ENCODE measurements at places on chromosomes 11 and 22.

- DNase-seq = no peak
These were observed 2.8 kb upstream of the CDC42EP1 start for GRCh38 chr22:37557321-37558001.

- no peak for DNase-seq
These were observed 11.2 kb downstream of the UBASH3B start for GRCh38 chr11:122666743-122667142.

DNA sequence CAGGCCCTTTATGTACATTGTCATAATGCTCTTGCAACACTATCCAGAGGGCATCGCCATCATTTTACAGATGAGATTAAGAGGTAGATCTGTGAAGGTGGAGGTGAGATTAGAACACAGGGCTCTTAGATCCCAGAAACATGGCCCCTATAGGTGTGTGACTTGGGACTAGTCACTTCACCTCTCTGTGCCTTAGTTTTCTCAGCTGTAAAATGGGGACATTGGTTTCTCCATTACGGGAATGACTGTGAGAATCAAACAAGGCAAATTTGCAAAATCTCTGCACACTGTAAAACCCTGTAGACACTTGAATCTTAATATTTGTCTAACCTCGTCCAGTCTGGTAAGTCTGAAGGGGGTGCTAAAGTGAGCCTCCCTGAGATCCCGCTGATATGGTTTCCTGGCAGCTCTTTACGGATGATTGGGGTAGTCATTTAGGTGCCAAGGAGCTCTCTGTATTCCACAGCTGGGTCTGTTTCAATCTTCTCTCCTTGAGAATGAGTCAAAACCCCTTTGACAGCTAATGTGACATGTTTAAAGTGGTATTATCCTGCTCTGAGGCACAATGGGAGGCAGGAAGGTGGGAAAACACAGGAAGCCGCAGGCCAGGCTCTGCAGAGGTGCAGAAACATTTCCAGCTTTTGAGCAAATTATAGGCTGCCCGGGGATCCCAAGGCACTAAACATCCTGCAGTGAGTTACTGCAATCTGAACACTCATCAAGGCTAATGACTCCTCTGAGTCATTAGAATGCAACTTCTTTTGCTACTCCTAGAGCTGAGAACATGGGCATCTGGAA lies 140.8 kb downstream of the CCDC81 start:
- DNase-seq = no peak

- DNase-seq = no peak
These were observed 22.8 kb downstream of the MRPL16 start for GRCh38 chr11:59787816-59788215.

- no peak for DNase-seq
These were observed 173.8 kb downstream of the LARGE1 start for GRCh38 chr22:33746501-33746928.

DNA sequence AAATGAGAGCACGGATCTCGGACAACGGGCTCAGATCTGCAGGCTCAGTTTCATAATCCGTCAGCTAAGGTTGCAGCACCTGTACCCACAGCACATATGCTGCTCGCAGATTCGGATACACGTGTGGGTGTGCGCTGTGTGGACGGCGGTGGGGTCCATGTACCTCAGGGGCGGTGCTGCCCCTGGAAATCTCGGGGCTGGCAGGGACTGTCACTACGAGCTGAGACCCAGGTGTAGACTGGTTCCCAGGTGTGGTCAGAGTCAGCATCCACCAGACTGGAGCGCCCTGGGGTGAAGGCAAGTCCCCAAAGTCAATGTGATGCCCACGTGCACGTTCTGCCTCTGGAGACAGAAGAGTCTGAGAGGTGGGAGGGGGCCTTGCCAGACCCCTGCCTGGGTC lies 989.3 kb downstream of the BRD1 start:
- DNase-seq = no peak

GRCh38 chr11:8025123-8025522 lies 38.0 kb downstream of the EIF3F start:
- no peak for DNase-seq

GRCh38 chr11:64198511-64198910 lies 8.0 kb upstream of the FERMT3 start:
- DNase-seq = peak; percentile 59

DNA sequence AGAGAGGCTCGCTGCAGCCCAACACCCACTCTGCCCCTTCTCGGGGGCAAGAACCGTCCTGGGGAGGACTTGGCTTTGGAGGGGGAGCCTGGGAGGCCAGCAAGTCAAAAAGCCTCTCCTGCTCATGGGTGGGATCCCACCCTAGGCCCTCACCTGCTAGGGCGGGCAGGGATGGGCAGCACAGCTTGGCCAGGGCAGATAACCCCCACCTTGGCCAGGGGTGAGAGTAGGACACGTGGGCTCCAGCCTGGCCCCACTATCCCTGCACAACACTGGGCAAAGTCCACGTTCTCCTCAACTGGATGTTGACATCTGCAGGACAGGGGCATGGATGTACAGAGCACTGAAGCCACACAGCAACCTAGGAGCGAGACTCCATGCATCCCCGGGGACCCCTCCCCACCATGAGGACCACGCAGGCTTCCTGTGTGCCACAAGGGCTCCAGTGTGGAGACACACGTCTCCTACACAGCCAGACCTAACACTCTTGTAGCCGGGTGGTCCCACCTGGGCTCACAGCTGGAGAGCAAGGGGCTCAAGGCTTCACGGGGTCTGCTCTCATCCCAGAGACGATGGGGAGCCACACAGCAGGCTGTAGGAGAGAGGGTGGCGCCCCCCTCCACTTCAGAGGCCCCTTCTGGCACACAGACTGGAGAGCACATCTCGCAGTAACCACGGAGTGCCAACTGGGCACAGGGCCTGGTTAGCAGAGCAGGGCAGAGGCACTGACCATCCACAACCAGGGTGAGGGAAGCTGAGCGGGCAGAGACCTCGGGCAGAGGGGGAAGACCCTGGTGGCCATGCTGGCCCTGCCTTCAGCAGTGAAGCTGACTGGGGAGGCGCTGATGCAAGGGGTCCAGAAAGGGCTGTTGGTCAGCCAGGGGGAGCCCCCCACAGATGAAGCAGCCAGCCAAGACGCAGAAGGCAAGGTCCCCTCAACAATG lies 171.1 kb downstream of the CRYBB2 start:
- no peak for DNase-seq

DNA sequence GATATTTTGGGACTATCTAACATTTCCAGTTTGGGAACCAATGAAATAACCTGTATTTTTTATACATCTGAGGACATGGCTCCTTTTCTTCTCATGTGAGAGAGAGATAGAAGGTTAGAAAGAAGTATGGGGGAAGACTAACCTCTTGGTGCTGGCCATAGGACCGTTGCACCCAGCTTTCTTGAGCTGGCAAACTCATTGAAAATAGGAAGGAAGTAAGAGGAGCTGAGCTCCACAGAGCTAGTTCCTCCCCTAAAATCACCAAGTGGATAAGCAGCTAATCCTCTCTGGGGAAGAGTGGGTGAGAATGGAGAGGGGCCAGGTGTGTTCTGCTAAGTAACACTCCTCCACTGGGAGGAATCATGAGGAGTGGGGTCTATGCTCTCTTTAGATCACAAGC lies 387.4 kb upstream of the CADM1 start:
- DNase-seq = peak; percentile 58

DNA sequence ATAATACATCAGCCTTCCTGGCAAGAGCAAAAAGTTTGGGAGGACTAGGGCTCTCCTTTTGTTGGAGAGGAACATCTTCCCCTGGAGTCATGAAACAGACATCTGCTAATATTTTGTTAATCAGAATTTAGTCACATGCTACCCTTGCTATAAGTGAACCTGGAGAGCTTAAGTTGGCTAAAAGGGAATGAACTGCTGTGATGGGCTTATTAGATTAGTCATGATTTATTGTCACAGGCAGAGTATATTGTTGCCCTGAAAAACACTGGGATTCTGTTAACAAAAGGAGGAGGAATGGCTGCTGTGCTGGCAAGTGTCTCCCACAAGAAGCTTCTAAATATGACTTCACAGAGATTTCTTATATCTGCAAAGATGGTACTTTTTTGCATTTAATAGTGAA lies 16.0 kb downstream of the TCP11L1 start:
- no peak for DNase-seq

DNA sequence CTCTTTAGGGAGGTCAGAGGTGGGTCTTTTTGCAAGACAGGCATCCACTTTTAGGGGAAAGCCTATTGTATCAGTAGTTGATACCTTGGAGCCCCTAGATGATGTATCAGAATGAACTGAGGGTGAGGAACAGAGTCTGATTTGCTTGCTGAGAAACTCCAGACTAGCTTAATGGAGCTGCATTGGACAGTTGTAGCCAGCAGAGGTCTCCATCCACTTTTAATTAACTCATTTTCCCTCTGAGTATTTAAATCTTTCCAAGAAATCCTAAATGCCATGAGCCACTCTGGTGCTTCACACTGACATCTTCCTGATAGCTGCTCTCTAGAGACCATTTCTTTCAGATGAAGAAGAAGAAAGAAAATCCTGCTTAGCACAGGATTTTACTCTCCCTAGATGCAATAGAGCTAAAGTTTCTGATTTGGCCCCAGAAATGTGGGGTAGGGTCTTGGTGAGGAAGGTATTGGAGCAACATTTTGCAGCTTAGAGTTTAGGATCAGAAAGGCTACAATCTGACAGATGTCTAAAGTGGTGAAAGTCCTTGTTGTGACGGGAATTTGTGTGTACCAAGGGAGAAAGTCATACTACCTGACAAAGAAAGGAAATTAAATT lies 38.0 kb downstream of the EXT2 start:
- DNase-seq = peak; percentile 39

DNA sequence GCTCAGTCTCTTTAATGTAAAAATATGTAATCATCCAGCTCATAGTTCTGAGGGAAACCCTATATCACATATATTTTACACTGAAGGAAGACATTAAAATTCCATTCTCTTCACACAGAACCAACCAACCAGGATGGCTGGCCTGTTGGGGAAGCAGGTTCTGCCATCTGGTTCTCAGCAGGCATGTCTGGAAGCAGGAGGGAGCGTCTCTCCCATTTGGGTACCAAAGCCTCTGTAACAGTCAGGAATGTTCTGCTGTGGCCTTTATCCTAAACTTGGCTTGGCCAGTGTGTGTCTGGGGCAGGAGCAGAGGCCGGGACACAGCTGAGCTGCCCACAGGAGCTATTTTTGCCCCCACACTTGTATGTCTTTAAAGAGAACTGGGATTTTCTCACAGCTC lies 29.2 kb downstream of the SGSM3 start:
- no peak for DNase-seq

DNA sequence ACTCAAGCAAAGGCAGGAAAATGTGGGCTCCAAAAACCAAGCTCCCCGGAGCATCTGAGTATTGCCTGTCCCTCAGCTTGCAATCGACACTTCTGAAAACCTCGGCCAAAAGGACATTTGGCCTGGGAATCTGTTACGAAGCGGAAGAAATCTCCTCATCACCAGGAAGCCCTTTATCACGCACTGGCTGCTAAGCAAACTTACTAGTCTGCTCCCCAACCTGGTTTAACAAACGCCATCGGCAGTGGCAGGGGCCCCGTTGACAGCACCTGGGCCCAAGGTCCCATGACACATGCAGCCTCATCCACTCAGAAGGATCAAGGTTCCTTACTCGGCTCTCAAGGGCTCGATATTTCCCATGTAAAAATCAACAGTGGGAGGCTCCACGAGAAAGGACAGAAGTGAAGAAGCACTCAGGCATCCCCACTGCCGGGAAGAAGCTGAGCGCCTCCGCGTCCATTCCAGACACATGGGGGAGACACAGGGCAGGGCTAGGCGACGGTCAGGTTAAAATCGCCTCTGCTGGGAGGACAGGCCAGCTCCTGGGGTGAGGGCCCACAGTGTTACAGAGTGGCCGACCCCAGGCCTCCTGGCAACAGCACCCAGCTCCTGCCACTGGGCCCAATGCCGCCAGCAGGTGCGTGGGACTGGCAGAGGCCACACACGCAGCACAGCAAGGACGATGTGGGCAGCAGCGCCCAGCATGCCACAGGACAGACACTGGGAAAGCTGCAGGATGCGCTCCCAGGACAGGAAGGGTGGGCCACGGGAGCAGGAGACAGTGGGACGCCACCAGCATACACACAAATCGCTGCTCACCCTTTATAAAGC lies 27.1 kb downstream of the BRD1 start:
- DNase-seq = no peak

DNA sequence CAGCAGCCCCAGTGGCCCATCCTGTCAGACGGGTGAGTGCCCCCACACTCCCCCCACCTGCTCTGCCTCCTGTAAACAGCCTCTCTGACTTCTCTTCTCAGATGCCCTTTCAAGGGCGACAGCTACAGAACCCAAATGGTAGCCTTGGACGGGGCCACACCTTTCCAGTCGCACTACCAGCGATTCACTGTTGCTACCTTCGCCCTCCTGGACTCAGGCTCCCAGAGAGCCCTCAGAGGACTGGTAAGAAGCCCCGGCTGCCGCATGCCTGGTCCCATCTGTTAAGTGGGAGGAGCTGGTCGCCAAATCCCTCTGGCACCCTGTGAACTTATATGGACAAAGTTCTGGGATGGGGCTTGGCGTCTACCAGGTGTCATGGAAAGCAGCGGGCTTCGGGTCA lies 6.2 kb downstream of the ZP1 start:
- no peak for DNase-seq

DNA sequence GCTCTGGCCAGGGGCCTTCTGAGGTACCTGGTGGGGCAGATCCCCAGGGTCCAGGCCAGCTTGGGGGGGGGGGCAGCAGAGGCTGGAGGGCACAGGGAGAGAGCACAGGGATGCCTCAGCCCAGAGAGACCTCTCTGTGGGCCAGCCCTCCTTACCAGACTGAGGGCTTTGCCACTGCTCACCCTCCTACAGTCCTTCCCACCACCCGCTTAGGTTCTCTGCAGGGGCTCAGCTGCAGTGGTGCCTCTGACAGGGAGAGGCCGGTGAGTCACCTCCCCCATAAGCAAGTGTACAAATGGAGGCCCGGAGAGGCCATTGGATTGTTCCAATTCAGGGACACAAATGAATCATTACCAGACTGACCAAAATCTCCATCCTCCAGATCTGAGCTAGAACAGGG lies 68.1 kb upstream of the LMO1 start:
- no peak for DNase-seq

- no peak for DNase-seq
These were observed 145.8 kb upstream of the NARS2 start for GRCh38 chr11:78720281-78720989.

DNA sequence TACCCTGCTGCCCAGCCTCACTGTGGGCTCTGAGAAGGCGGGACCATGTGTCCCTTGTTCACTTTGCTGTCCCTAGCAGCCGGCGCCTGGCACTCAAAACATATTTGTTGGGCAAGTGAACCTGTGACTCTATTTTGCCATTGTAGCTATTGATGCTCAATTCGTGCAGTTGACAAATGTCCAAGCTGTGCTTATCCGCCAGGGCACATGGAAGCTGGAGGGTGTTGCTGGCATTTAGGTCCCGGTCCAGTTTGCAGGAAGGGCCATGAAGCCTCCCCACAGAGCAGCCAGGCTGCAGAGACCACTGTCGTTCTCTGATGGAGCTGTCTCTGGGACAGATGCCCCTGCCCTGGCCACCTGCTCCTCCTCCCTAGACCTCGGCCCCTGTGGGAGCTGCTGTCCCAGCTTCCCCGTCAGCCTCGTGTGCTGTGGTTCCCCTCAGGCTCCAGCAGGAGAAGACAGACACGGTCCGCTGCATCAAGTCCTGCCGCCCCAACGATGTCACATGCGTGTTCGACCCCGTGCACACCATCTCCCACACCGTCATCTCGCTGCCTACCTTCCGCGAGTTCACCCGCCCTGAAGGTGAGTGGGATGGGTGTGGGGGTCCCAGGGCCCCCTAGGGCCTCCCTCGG lies 71.5 kb downstream of the FBLN1 start:
- DNase-seq = no peak

Measured in suppressor macrophage (primary cell).